ENCODE measurements at places on chromosomes 5 and 9.

DNA sequence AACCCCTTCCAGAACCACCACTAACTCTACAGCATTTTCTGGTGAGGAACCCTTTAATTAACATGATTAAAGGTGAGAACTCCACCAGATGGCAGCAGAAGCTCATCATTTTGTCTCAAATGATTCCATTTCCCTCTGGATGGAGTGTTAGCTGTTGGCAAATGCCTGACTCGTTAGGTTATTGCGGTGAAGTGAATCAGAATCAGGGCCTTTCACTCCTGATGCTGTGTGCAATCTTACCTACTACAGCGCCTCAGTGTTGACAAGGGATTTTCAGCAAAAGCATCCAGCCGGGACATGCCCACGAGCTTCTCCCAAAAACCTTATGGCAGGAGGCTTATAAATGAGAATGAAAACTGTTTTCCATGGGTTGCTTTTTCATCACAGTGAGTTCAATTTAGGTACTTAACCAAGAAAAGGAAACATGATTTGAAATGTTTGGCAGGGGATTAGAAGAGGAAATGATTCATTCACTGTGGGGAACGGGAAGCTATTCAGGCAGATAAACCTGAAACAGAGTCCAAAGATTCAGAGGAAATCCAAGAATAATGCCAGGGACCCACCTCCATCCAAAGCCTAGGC is 48.0 kb upstream of the CAST start:
- no peak for DNase-seq

DNA sequence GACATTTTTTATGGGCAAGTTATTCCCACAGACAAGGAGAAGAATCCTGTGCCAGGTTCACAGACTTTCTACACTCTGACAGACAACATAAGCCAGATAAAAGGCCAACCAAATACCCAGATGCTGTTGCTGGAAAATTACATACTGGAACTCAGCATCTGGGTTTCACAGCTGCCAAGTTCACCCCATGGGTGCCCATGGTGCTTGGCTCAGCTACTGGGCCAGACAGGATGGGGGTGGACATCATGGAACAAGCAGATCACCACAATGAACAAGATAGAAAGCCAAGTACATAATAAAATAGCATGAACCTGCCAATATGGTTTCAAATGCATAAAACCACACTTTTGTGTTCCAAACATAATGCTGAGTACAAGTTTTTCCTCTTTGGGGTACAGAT is 999.8 kb downstream of the NR2F1-AS1 start:
- no peak for DNase-seq

DNA sequence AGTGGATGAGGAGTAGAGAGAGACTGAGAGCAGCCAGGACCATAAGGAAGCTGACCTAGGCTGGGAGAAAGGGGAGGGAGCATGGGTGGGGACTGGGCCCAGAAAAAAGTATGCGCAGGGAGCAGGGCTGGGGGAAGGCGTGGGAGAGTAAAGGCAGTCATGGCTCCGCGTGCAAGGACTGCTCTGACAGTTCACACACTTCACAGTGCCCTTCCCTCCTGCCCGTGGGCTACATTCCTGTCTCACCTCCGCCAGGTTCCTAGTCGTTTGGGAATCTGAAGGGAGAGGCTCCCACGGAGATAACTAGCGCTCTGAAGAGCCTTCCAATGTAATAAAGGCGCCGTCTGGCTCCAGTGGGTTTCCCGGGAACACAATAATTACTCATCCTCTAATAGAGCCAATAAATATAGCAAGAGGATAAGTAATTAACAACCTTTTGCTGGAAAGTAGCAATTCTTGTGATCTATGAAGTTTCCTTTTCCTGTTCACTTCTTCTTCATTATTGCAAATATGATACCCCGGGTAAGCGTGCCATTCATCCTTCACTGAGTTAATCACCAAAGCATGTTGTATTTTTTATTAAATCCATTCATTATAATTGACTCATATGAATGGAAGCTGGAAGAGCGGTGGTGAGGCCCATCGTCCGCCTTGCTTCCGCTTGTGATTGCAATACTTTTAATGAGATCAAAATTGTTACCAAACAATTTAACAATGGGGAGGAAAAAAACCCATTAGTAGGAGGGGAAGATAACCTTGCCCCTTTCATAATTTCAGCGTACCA is 39.3 kb downstream of the TTLL11 start:
- no peak for DNase-seq

DNA sequence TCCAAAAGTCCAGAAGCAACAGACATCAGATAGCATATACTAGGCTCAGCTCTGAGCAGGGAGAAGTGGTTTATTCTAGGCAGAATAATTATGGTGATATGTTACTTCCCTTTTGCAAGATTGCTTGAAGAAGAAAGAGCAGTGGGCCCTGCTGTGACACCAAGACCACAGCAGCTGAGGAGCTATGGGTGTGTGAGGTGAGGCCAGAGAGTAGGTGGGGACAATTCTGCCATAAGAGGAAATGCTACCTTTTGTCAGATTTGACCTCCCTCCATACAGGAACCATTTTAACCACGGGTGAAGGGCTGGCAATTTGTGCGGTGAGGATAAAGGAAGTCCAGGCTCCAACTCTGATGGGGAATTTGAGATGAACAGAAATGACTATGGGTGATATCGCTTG is 51.3 kb downstream of the TNFSF15 start:
- no peak for DNase-seq

GRCh38 chr5:24789611-24790351 is 145.0 kb upstream of the CDH10 start:
- no peak for DNase-seq

DNA sequence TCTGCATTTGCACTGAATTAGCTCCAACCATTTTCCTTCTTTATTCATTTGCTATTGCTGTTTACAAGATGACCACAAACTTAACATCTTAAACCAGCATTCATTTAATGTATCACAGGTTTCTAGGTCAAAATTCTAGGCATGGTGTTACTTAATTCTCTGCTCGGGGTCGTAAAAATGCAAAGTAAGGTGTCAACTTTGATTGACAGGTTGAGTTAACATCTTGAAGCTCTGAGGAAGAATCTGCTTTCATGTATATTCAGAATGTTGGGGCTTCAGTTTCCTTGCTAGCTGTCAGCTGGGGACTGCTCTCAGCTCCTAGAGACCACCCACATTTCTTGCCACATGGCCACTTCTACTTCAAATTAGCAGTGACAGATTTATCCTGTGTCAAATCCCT is 348.7 kb upstream of the GRIN3A start:
- DNase-seq = no peak

- DNase-seq = no peak
Measured at GRCh38 chr5:130278136-130278535, 373.9 kb downstream of the CHSY3 start.

GRCh38 chr9:137475666-137476065 is 16.5 kb upstream of the NSMF start:
- no peak for DNase-seq

DNA sequence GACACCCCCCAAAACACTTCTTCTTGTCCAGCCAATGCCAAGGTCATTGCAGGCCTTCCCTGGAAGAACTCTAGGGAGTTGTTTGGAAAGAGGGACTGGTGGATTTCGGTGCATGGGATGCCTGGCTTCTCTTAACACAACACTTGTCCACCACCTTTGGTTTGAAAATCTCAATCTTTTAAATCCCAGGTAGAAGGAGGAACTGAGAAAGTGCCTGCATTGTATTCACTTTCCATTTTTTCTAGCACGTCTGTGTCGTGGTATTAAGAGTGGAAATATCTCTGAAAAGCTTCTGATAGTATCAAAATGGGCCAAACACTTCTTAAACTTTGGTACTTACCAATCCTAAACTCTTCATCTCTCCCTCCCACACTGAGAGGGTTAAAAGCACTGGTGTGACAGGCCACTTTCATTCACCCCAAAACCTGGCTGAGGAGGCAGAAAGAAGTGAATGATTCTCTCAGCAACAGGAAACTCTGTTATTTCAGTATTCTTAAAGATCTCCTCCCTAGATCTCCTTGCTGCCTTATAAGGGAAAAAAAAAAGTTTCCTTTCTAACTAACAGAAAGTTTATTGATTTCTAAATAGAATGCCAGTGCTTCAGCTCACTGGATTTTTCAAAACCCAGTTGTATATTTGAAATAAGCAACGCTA is 3.9 kb upstream of the NFIB start:
- no peak for DNase-seq
